ENCODE measurements at places on chromosomes 3 and 15.

- DNase-seq, result no peak
Observed at GRCh38 chr15:73682600-73683090, 1.5 kb upstream of the CD276 start.

- DNase-seq, result no peak
Observed at GRCh38 chr3:54710954-54711353, 216.9 kb downstream of the LRTM1 start.

DNA sequence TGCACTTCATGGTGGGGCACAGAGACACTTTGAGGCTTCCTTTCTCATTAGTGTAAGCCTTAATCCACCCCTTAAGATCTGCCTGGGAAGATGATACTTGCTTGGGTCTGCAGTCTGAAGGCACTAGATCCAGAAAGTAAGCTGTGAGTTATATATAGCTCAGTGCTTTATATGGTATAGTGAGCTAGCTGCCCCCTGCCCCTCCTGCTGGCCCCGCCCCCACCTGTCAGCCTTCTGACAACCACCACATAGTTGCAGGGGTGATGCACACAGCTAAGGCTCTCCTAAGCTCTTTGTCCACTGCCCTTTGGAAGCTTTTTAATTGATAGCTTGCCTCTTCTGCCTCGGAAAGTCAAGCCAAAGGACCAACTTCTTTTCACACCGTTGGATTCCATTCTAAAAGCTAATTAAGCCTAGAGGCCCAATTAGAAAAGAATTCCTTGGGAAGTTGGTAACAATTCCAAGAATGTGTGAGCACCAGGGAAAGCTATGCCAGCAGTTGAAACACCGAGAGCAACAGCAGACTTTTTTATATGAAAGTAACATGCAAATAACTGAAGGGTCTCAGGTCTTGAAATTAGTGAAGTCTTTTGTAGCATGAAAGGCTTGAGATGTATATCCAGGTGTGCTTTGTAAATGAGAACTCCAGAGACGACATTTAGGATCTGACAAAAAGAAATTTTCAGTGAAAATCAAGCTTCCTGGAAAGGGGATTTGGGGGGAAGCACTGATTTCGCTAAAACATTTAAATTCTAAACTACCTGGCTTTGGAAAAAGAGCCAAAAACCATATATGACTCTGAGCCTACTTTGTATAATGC lies 2.3 kb downstream of the TPM1 start:
- no peak for DNase-seq

- no peak for DNase-seq
Observed at GRCh38 chr3:159732172-159733111, 256.2 kb upstream of the IL12A start.

DNA sequence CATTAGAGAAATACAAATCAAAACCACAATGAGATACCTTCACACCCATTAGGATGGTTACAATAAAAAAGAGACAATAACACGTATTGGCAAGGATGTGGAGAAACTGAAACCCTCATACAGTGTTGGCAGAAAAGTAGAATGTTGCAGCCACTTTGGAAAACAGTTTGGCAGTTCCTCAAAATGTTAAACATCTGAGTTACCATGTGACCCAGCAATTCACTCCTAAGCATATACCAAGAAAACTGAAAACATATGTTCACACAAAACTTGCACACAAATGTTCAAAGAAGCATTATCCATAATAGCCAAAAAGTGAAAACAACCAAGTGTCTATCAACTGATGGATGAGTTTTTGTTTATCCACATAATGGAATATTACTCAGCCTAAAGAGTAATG lies 166.9 kb upstream of the FAM3D start:
- DNase-seq, result no peak

GRCh38 chr15:65192016-65192415 lies 6.9 kb upstream of the CLPX start:
- no peak for DNase-seq

DNA sequence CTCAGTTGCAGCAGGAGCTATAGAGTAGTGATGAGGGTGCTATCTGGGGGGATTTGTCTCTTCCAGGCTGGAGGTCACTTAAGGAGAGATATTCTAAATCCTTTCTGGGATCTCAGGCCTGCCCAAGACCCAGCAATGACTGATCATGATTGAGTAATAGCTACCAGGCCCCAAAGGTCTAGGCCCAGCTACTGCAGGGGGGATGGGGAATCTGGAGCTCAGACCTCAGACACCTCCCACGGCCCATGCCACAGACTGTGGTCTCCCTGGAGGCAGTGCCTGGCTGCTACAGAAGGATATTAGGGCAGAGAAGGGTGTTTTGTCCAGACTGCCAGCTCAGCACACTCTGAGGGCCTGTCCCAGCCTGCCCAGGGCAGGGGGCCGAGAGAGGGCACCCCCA lies 6.9 kb downstream of the SLC38A3 start:
- no peak for DNase-seq

GRCh38 chr3:38163117-38163840 lies 2.1 kb upstream of the OXSR1 start:
- DNase-seq, result no peak

DNA sequence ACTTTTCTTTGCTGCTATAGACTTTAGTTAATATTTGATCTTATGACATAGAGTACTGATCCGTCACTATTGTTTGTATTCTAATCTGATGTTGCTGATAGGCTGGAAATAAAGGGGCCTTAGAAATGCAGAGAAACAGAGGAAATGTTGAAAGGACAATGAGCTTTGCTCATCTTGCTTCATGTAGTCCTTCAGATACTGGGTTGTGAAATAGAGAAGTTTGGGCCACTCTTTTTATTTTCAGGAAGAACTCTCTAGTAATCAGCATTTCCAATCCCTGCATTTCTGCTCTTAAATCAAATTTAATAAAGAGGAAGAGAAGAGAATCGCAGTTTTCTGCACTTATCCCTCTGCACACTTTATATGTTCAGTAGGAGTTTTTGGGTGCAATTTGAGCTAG lies 192.8 kb upstream of the THBS1 start:
- DNase-seq, result no peak

DNA sequence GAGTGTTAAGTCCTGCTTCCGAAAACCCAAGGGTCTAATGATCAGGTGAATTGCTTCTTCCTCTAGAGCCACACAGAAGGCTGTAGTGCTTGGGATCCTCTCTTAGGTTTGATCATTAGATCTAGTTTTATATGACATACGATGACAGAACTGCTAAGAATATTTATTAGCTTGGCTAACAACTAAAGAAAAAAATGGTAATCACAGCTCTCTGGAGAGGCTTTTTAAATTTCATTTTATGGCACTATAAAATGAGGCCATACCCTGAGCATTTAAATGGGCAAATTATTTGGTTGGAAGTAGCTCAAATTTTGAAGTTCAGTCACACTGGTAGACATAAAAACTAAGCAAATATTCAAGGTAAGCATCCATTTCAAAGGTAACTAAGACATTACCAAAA lies 482.5 kb upstream of the WNT5A start:
- DNase-seq, result no peak

DNA sequence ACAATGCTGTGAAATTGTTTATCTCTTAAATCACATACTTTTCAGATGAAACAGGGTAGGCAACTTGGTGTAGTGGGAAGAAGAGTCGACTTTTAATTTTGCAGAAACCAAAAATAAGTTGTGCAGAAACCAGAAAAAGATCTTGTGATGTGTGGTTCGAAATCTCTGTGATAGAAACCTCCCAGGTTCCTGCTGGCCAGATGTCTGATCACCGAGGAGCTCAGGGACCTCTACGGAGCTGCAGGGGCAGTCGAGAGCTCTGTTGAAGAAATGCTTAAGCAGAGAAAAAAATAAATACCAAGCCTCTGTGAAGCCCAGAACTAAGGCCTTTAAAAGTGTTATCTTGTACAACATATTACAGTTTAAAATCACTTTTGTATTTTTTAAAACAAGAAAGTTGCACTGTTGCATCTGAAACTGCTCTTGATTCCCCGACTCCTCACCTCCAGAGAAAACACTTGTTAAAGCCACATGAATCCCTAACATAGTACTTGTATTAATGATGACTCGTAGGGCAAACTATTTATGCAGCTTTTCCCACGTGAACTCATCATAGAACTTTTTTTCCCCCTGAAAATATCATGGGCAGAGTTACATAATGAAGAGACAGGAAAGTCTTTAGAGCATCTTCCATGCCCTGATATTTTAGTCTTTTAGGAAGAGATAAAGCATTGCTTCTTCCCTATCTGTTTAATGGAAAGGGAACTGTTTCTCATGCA lies 51.3 kb downstream of the CCK start:
- DNase-seq, result no peak

Measured in effector memory CD8-positive, alpha-beta T cell (primary cell).